ENCODE measurements at places on chromosomes 3 and 15. TPM values are rescaled to one million over a fixed set of nuclear protein-coding genes. Genes with fewer than 3 reads are reported as not detected.

OR5K2 gene
- not detected for polyA plus RNA-seq

PPCDC gene
- 19.9 TPM for polyA plus RNA-seq

MOBP gene
- polyA plus RNA-seq: not detected

SLC9C1 gene
- polyA plus RNA-seq: not detected

GOLGA6B gene
- polyA plus RNA-seq: not detected

GOLGA8J gene
- polyA plus RNA-seq: 0.07 TPM

LSAMP gene
- 0.22 TPM for polyA plus RNA-seq

ZBTB20 gene
- polyA plus RNA-seq: 0.85 TPM

LTF gene
- not detected for polyA plus RNA-seq

- DNase-seq: no peak
Observed at GRCh38 chr3:169477790-169478189, 185.7 kb downstream of the MECOM start.

- DNase-seq: peak; percentile 31
Observed at GRCh38 chr3:175179055-175179454, 319.9 kb downstream of the NAALADL2 start.

- no peak for DNase-seq
Observed at GRCh38 chr3:47692158-47692557, 89.5 kb downstream of the SMARCC1 start.

DNA sequence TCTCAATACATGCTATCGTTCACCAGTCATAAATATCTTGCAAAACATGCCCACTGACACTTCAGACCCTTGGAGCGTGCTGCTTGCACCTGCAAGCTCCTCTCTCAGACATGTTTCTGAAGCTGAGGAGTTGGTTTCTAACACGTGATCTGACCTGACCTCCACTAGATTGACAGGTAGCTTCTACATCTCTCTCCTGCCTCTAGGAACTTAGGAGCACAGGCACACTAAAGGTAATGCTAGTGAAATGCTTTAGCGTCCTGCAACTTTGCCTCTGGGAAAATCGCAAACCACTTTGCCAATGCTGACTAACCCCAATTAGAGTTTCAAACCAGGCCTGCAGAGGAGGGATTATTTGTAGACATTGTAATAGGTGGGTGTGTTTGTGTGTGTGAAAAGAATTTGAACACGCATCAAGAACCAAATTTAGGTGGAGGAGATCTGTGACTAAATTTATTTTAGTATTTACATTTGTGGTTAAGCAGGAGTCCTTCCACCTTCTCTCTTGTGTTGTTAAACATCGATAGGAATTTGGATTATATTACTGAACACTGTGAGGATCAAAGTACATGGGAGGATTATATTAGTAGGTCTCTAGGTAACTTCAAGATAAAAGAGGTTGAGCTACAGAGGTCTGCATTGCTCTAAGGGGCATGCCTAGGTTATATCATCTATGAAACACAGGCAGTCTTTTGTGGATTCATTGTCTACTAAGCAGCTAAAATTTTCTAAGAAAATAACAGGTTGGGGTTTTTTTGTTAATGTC lies 86.7 kb upstream of the ZBED2 start:
- DNase-seq: no peak

- DNase-seq: no peak
Observed at GRCh38 chr3:113051787-113052186, 61.0 kb downstream of the GTPBP8 start.

DNA sequence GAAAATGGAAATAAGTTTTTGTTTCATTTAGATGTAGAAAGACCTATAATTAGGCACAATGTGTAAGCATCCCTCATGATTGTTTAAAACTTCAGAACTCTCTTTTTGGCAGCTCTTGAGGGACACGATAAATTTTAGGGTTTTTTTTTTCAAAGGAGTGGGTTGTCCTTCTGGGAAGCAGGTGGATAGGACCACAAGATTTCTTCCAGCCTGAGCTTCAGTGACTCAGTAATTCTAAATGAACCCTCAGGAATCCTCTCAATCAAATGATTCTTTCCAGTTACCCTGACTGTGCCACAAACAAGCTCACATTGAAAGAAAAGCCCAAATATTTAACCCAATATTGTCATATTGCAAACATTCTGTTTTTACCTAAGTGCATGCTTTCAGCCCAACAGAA lies 45.1 kb downstream of the COL8A1 start:
- no peak for DNase-seq

- no peak for DNase-seq
Observed at GRCh38 chr3:70919661-70920060, 607.2 kb upstream of the MDFIC2 start.

GRCh38 chr15:88636050-88636449 lies 2.8 kb upstream of the ISG20 start:
- peak; percentile 52 for DNase-seq

DNA sequence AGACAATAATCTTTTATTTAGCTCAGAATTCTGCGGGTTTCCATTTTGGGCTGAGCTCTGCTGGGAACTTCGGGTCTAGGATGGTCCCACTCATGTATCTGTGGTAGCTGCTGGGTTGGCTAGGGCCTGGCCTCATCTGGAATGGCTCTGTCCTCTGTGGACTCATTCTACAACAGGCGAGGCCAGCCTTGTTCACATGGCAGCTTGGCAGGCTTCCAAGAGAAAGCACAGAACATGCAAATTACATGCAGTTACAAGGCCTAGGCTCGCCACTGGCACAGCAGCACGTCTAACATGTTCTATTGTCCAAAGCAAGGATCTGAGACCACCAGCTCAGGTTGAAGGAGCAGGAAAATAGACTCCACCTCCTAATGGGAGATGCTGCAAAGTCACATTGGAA lies 431.4 kb downstream of the PDCD6IP start:
- DNase-seq: no peak

DNA sequence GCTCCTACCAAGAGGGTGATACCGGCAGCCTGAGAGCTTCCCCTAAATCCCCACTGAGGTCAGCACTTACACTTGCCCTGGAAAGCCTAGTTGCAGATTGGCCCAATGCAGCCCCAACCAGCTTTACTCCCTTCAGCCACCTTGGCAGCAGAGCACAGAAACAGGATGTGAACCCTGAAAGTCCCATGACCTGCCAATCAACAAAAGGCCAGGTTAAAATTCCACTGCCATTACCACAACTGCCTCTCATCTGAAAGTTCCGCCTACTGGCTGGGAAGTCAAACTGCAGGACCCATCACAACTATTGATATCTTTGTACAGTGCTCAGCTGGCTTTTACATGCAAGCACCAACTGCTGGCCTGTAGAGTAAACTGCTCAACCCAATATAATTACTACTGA lies 156.2 kb downstream of the ZMAT3 start:
- DNase-seq: no peak

- DNase-seq: no peak
Observed at GRCh38 chr15:55334997-55335396, 16.0 kb downstream of the PIGB start.

All from A549 (cell line).